ENCODE measurements at places on chromosomes 7 and 10.

DNA sequence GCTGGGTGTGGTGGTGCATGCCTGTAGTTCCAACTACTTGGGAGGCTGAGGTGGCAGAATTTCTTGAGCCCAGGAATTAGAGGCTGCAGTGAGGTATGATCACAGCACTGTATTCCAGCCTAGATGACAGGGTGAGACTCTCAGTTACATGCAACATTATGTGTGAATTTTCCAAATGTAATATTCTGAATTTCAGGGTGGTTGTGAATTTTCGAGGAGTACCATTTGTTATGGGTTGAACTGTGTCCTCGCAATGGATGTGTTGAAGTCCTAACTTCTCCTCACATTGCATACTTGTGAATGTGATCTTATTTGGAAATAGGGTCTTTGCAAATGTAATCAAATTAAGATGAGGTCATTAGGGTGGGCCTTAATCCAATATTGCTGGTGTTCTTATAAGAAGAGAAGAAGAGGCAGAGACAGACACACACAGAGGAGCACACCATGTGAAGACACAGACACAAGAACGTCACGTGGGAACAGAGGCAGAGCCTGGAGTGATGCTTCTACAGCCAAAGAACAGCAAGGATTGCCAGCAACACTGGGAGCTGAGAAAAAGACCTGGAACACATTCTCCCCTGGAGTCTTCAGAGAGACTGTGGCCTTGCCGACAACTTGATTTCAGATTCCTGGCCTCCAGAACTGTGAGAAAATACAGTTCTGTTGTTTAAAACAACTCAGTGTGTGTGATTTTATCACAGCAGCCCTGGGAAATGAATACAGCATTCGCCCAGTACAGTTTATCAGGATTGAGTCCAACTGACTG, 91.9 kb downstream of the ZNF783 start:
- DNase-seq = no peak

GRCh38 chr7:139829775-139830117, 682 bp downstream of the TBXAS1 start:
- DNase-seq = peak; percentile 45

GRCh38 chr7:113283861-113284260, 165.5 kb upstream of the SMIM30 start:
- no peak for DNase-seq

- peak; percentile 73 for DNase-seq
These were observed 73.8 kb upstream of the PRLHR start for GRCh38 chr10:118669020-118669791.

DNA sequence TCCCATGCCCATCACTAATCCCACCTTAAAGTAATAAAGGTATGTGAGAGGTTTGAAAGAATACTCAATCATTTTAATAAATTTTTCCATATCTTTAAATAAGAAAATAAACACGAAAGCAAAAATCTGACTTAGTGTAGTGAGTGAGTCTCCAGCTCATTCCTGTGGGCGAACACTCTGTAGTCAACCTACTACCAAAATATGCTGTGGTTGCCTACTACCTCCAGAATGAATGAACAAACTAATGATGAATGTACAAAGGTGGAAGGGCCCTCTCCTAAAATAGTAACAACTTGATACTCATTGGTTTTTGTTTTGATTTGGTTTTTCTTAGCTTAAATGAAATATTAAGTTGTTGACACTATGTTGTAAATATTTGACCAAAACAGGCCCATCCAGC, 195.5 kb upstream of the HPS1 start:
- no peak for DNase-seq

DNA sequence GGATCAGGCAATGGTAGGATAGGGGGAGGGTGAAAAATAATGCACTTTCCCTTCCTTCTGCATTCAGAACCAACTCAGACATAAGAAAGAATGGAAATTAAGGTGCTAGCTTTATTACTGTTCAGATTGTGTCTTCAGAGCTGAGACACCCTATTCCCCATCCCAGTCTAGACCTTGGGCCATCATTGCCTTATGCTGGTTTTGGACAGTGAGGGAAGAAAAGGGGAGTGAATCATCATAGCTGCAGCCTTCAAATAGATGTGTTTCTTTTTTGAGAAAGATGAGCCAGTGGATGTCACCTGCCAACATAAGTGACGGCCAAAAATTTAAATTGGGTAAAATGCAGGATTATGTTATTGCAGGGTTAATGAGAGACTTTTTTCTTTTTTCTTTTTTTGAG, 27.0 kb upstream of the TOMM7 start:
- no peak for DNase-seq

GRCh38 chr7:127582361-127582760, 3.0 kb downstream of the GCC1 start:
- no peak for DNase-seq

- no peak for DNase-seq
These were observed 18.8 kb upstream of the PDCD4 start for GRCh38 chr10:110852947-110853346.

DNA sequence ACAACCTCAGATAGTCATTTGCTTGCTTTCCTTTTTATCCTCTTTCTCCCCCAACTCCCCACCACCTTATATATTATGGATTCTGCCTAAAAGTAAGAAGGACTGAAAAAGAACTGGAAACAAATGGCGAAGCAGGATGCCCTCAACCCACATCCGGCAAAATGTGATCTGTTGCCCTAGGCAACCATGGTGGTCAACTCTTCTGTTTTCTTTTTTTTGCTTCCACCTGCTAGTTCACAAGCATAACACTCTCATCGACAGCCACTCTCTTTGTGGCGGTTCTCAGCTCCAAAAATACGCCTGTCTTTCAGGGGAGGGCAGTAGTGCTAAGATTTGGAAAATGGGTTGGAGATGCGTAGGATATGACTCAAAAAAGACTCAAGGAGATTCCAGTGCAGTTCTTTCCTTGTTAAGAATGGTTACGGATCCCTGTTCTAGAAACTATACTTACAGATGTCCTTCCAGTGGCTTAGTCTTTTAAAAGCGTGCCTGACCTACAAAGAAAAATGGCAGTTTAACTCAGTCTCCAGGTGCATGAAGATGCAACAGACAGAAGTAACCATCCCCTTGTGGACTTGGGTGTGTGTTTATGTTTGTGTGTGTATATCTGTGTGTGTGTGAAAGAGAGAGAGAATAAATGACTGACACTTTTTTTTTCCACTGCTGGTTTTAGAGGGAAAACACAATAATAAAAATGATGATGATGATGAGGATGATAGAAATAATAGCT, 10.7 kb downstream of the APBB1IP start:
- DNase-seq = peak; percentile 81

DNA sequence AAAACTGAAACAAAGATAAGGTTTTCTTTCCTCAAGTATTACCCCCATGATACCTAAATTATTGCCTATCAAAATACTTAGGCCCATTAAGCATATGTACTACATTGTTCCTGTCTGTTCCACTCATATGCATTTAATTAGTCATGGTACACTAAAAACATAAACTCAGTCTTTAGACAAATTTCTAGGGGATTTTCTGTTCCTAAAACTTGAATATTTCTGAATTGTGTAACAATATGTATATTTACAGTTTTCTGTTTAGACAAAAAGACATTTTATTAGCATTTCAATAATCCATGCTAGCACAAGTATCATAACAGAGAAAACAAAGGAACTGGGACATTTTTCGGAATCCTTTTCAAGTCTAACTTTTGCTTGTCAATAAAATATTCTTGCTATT, 234.2 kb downstream of the CRPPA start:
- no peak for DNase-seq

- no peak for DNase-seq
These were observed 436.7 kb downstream of the TNS3 start for GRCh38 chr7:47145186-47145725.

GRCh38 chr7:91659096-91659495, 221.4 kb downstream of the MTERF1 start:
- no peak for DNase-seq

DNA sequence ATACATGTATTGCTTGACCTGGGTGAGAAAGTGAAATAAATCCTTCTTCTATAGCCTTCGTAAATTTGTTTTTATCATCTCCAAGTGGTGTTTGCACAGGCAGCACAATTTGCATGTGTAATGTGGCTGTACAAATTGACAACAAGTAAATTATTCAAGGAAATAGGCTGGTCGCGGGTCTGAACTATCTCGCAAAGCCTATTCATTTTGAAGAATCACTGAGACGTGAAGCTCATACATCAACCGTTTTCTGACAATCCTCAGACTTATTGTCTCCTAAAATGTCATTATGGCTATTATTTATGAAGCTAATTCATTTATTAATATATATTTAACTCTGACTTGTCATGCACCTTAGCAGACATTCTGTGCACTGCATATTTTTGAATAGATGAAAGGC, 16.2 kb upstream of the FAM204A start:
- no peak for DNase-seq

DNA sequence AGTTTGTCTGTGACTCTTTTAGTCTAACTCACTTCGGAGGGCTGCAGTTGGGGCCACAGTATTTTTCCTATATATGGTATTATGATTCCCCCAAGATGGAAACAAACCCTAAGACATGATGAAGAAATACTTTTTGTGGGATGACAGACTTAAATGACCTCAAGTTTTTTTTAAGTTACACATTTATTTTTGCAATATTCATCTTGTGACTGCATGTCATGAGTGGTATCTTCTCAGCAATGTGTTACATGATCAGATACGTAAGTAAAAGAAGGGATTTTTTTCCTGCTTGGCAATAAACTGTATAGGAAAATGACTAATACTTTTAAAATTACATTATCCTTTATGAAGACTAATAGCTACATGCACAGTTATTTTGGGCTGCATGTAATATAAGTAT, 57.8 kb downstream of the OR13A1 start:
- DNase-seq = no peak

DNA sequence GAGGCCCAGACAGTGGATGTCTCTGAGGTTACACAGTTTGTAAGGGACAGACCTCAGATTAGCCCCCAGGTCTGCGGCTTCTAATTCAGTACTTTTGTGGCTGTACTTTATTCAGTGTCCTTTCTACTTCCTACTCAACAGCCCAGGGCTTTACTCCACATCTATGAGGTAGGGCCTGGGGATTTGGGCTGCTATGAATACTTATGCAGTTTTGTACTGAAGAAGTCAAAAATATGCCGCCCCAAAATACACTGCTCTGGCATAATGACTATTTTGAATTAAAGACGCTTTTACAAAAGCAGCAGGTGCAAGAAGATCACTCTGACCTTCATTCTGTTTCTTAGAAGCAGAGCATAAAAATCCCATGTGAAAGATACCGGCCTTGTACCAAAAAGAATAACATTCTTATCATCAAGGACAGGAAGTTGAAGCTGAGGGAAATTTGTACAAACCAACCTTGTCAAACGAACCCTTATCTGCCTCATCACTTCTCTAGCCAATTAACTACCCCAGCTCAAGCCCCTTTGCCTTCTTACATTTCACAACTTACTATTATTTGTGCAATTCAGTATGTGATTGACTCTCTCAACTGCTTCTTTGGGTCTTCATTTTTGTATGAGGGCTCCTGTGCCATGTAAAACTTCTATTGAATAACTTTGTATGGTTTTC, 26.1 kb upstream of the TRUB1 start:
- peak; percentile 77 for DNase-seq

- peak; percentile 75 for DNase-seq
These were observed 50.4 kb upstream of the NFE2L3 start for GRCh38 chr7:26101361-26102151.

GRCh38 chr7:4797858-4798705, 22.7 kb downstream of the AP5Z1 start:
- DNase-seq = peak; percentile 72

DNA sequence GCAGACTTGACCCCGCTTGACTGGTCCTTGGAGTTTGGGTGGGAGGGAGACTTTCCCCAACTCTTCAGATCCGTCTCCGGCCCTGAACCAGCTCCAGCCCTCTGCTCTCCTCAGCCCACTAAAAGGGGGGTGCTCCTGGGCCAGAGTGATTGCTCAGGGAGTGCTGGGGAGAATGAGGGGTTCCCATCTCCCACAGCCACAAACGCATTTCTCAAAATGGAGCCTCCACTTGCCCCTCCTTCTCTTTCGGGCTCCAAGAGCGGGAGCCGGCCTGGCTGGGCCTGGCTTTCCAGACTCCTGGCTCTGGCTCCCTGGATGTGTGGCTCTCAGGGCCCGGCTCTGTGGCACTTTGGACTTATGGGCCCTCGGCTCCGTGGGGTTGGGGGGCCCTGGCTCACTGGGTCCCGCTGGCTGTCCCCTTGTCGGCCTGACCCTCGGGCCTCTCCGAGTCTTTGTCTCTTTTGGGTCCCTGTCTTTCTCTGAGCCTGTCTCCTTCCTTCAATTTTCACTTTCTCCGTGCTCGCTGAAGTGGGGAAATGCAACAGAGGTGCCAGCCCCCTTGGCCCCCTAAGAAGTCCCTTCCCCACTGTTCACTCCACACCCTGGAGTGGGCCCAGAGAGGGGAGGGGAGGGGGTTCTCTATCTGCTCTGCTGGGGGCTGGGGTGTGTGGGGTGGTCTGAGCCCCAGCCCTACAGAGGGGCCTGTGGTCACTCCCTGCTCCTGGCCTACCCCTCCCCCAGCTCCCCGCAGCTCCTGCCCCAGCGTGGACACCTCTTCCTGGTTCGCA, 713 bp downstream of the LZTS2 start:
- peak; percentile 49 for DNase-seq

- DNase-seq = no peak
These were observed 453.4 kb downstream of the LRMDA start for GRCh38 chr10:75884808-75885207.

- DNase-seq = peak; percentile 98
These were observed 92.4 kb upstream of the JCAD start for GRCh38 chr10:30151581-30152389.

DNA sequence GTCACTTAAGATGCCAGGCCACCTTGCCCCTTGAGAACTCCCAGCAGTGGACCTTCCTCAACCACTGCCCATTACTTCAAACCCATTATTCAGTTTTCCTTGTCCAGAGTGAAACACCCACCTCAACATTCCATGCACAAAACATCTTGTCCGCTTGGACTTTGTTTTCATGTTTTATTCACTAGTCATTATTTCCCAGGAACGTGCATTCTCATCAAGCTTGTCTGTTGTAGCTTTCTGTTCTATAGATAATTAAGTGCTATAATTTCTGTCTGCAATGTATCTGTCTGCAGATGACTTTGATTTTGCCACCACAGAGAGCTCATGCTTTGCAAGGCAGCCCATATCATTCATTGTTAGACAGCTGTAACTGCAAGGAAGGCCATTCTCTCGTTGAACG, 117.4 kb downstream of the RAB18 start:
- no peak for DNase-seq

- peak; percentile 72 for DNase-seq
These were observed 26.1 kb downstream of the PLAC9 start for GRCh38 chr10:80158598-80159127.

Data from hematopoietic multipotent progenitor cell treated with erythropoietin and hydrocortisone succinate and interleukin-3 and kit ligand, for 4 days (in vitro differentiated cells).